Upper lobe of right lung (tissue), 1 donor: ENCODE measurements at places on chromosomes 5 and 9. TPM values are rescaled to one million over a fixed set of nuclear protein-coding genes. Genes with fewer than 3 reads are reported as not detected.

Gene GLIPR2
- total RNA-seq = 64.9 TPM

Gene GPRIN1
- 1.4 TPM for total RNA-seq

Gene TMEFF1
- total RNA-seq = 0.64 TPM

Gene DMRTA1
- total RNA-seq = 1.8 TPM

DNA sequence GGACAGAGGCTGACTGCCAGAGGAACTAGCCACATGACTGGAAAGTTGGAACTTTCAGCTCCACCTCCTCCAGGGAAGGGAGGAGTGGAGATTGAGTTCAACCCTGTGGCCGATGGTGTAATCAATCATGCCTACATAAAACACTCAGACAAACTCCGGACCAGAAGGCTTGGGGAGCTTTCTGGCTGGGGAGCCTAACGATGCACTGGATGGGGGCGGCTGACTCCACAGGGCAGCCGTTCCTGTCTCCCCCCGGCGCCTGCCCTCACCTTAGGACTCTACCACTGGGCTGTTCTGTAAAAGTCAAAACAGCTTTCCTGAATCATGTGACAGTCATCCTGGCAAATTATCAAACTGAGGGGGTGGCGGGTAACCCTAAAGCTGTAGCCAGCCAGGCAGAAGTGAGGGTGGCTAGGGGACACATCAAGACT is 58.0 kb downstream of the GOLM1 start:
- H3K27ac ChIP-seq = no peak overlapping the region
- no peaks in the 10 kb centered on the region for H3K36me3 ChIP-seq
- no peaks in the 10 kb centered on the region for H3K4me1 ChIP-seq
- no peaks in the 10 kb centered on the region for H3K27me3 ChIP-seq

DNA sequence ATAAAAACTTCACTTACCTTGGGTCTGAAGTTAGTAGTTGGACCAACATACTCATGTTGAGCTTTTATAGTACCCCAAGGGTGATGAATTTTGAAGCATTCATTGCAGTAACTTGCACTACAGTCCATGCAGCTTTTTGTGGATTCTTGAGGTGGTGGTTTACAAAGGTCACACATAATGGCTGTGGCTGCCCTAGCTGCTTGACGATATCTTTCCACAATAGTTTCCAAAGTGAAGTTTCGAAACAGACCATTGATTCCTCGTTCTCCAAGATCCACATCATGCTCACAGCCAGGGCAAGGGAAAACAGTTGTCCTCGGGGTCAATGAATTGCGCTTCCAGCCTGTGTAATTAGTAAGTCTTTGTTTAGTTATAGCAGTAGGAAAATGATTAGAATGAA is 22.7 kb downstream of the TRIM36 start:
- no peak overlapping the region for H3K4me3 ChIP-seq
- no peaks in the 10 kb centered on the region for H3K36me3 ChIP-seq
- DNase-seq = no peak
- no peak overlapping the region for H3K27ac ChIP-seq
- no peaks in the 10 kb centered on the region for H3K27me3 ChIP-seq

DNA sequence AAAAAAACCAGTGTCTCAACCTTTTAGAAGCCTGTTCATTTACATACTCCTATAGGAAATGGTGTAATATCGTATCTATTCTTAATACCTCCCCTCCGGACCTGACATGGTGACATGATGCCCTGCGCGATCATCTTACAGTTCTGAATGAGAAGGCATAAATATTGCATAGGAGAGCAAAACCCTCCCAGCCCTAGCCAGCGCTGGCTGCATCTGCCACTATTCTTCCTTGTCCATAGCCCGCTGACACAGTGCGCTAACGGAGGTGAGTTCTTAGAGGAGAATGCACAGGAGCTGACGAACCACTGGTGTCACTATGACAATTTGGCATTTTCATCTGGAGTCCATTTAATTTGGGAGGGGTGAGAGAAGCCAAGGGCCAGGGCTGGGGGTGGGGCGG is 290.1 kb downstream of the EFNA5 start:
- H3K4me3 ChIP-seq = no peak overlapping the region
- H3K36me3 ChIP-seq = no peaks in the 10 kb centered on the region
- H3K27me3 ChIP-seq = no peaks in the 10 kb centered on the region
- no peak overlapping the region for H3K27ac ChIP-seq
- no peak for DNase-seq
- H3K4me1 ChIP-seq = no peaks in the 10 kb centered on the region

- no peaks in the 10 kb centered on the region for H3K27me3 ChIP-seq
- no peaks in the 10 kb centered on the region for H3K4me1 ChIP-seq
- peak; percentile 58 for DNase-seq
Measured at GRCh38 chr9:135254176-135255032, 166.9 kb downstream of the OLFM1 start.

DNA sequence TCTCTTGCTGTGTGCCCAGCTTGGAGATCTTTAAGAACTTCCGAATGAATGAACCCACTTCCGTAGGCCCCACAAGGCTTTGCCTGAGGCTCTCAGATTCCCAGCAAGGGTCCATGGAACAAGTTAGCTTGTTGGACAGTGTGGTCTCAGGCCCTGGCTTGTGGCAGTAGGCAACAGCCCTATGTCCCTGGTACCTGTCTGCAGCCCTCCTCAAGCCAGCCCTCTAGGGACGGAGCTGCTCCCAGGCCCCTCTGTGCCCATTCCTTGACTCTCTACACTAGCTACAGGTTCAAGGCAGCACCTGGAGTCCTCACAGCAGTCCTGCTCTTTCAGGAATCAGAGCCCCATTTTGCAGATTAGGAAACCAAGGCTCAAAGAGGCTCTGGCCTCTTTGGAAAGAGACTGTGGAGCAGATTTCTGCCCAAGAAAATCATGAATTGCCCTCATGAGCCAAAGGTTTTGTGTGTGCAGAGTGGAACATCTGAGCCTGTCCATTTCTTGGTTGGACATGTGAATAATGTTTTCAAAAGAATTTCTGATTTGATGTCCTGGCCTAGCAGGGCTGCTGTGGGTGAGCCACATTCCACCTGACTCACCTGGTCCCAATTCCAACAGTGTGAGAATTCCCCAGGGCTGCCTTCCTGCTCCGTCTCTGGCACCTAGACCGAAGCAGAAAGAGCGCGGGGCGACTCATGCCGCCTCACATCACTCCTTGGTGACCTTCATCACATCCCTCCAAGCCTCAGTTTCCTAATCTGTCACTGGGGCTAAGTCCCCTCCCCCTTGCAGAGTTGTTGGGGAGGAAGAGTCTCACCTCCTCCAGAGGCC is 131.7 kb downstream of the BARX1 start:
- H3K36me3 ChIP-seq = no peaks in the 10 kb centered on the region
- H3K27ac ChIP-seq = no peak overlapping the region
- no peaks in the 10 kb centered on the region for H3K4me1 ChIP-seq
- H3K27me3 ChIP-seq = peaks cover 27% of the 10 kb centered on the region
- H3K4me3 ChIP-seq = no peak overlapping the region

- DNase-seq = no peak
- H3K4me3 ChIP-seq = no peak overlapping the region
- no peaks in the 10 kb centered on the region for H3K4me1 ChIP-seq
- H3K36me3 ChIP-seq = no peaks in the 10 kb centered on the region
- no peak overlapping the region for H3K27ac ChIP-seq
Measured at GRCh38 chr5:150235500-150235854, 45.6 kb downstream of the SLC6A7 start.

GRCh38 chr5:96771395-96771794 is 36.4 kb downstream of the ERAP1 start:
- no peak overlapping the region for H3K27ac ChIP-seq
- H3K27me3 ChIP-seq = no peaks in the 10 kb centered on the region
- no peaks in the 10 kb centered on the region for H3K4me1 ChIP-seq
- no peak overlapping the region for H3K4me3 ChIP-seq
- DNase-seq = no peak

DNA sequence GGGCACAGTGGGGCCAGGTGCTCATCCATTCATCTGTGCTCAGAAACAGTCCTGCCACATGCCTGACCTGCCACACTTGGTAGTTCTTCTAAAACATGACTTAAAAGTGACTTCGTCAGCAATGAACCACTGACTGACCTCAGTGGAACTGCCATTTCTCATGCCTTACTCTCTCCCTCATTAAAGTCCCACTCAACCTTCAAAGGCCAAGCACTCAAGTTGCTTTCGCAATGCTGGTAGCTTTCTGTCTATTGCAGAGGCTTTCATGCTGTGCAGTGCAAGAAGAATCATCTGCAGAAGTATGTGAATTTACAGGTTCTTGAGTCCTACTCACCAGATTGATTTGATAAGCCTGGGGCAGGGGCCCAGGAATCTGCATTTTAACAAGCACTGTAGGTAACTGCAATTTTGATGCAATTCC is 23.9 kb downstream of the B4GALT1 start:
- no peak overlapping the region for H3K4me3 ChIP-seq
- peak; percentile 66 for DNase-seq
- no peaks in the 10 kb centered on the region for H3K27me3 ChIP-seq
- peaks cover 95% of the 10 kb centered on the region for H3K4me1 ChIP-seq

DNA sequence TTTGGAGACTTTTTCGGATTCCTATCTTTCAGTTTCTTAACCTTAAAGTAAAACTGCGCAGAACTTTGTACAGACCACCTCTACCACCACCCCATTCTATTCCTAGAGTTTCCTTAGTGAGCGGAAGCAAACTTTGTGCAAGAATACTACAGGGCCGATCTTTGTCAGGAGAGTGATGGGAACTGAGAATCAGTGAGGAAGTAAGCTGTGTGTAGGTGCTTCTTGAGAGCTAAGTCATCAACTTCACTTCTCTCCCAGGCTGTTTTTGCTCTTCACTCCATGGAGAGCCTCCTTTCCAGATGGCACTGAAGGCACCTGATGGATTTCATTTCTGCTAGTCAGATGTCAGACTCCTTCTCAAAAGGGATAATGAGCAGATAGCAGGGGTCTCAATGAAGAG is 127.3 kb downstream of the SPATA31D1 start:
- no peak overlapping the region for H3K27ac ChIP-seq
- H3K4me3 ChIP-seq = no peak overlapping the region
- DNase-seq = no peak
- H3K27me3 ChIP-seq = no peaks in the 10 kb centered on the region
- H3K36me3 ChIP-seq = no peaks in the 10 kb centered on the region
- H3K4me1 ChIP-seq = no peaks in the 10 kb centered on the region

GRCh38 chr9:80948066-80948465 is 741.3 kb downstream of the TLE1 start:
- no peak overlapping the region for H3K4me3 ChIP-seq
- H3K27me3 ChIP-seq = no peaks in the 10 kb centered on the region
- no peak overlapping the region for H3K27ac ChIP-seq
- no peaks in the 10 kb centered on the region for H3K4me1 ChIP-seq
- DNase-seq = no peak

GRCh38 chr5:110038297-110038997 is 348.7 kb downstream of the MAN2A1 start:
- H3K36me3 ChIP-seq = no peaks in the 10 kb centered on the region
- no peak for DNase-seq
- H3K4me3 ChIP-seq = no peak overlapping the region
- H3K4me1 ChIP-seq = no peaks in the 10 kb centered on the region
- H3K27me3 ChIP-seq = no peaks in the 10 kb centered on the region
- H3K27ac ChIP-seq = no peak overlapping the region

DNA sequence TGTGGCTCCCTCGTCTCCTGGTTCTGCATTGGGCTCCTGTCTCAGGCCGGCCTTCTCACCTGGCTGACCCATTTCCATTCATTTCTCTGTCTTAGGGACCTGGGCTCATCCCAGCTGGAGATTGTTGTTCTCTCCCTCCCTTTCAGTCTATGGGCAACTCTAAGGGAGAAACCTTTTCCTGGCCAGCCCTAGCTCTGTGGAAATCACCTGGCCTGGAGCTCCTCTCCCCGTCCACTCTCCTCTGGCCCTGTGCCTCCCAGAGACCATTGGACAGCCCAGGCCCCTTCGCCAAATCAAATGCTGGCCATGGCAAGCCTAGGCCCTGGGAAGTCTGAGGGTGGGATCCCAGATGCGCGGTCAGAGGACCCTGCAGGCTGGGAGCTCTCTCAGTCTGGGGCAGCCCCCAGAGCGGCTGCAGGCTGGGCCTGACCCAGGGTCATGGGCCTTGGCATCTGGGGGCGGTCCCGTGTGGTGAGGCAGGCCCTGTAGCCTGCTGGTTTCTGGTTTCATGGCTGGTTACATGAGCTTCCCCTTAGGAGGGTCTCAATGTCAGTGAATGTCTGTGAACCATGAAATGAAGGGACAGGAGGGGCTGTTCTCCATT is 253.5 kb downstream of the AOPEP start:
- no peaks in the 10 kb centered on the region for H3K36me3 ChIP-seq
- DNase-seq = no peak
- no peak overlapping the region for H3K4me3 ChIP-seq
- no peaks in the 10 kb centered on the region for H3K27me3 ChIP-seq
- H3K27ac ChIP-seq = no peak overlapping the region

GRCh38 chr5:173572431-173573125 is 43.9 kb downstream of the BOD1 start:
- no peaks in the 10 kb centered on the region for H3K36me3 ChIP-seq
- no peak for DNase-seq
- no peak overlapping the region for H3K27ac ChIP-seq

DNA sequence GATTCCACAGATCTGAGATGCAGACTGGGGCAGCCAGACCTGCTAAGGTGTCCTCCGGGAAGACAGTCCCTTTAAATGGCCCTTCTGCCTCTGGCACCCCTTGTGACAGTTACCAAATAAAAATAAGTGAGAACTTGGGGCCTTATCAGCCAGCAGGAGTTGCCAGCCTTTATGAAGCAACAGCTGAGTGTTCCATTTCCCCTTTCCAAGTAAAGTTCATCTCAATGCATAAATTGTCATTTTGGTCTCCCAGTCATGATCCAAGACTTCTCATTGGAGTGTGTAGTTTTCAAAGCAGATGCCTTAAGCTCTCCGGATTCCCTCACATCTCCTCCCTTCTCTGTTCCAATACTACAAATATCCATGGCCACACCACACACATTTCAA is 4.1 kb downstream of the PTCH1 start:
- peak overlapping the region; percentile 14 for H3K27ac ChIP-seq
- no peaks in the 10 kb centered on the region for H3K27me3 ChIP-seq
- H3K4me1 ChIP-seq = peaks cover 21% of the 10 kb centered on the region
- H3K4me3 ChIP-seq = peak overlapping the region; percentile 89

- H3K27ac ChIP-seq = no peak overlapping the region
- no peak for DNase-seq
- no peaks in the 10 kb centered on the region for H3K4me1 ChIP-seq
- H3K27me3 ChIP-seq = peaks cover 78% of the 10 kb centered on the region
Measured at GRCh38 chr5:176816791-176817347, 6.5 kb downstream of the UNC5A start.
